ENCODE measurements at places on chromosomes 11 and 22. TPM values are rescaled to one million over a fixed set of nuclear protein-coding genes. Genes with fewer than 3 reads are reported as not detected.

GRCh38 chr11:86620891-86621521 lies 51.4 kb downstream of the ME3 start:
- no peak for DNase-seq

Gene OR52I2
- total RNA-seq, result not detected

GRCh38 chr11:1336836-1337646 lies 27.6 kb upstream of the TOLLIP start:
- peak; percentile 56 for DNase-seq

Gene ANO1
- not detected for total RNA-seq

Gene TTC36
- 1.8 TPM for total RNA-seq

DNA sequence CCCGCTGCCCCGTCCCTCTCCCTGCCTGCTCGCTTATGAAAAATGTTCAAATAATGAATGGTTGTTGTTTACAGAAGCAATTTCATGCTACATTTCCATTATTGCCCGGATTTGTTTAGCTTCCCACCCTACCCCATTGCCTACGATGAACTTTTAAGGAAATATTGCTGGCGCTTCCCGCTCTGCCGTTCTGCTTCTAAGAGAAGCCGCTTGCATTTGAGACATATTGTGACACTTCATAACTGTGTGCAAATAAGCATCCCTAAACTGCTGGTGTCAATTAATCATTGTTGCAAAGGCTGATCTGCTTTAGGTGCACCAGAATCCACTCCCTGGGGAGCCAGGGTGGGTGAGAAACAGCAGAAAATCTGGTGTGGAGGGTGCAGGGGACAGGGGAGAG lies 52.3 kb upstream of the LMO1 start:
- no peak for DNase-seq

DNA sequence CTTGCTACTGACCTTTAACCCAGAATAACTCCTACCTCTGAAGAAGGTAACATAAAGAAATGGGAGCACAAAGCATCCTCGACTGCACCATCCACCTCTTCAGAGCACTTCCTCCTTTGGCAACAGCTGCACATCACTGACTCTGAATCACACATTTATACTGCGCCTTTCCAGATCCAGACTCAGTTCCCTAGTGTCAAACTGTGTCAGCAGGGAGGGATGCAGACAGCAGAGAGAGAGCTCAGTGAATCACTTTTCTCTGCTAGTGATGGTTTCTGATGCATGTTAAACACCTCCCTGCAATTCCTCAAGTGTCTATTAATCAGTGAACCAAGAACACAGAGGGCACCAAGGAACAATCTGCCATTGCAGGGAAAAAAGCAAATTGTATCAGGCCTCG lies 118.9 kb downstream of the PLEKHA7 start:
- no peak for DNase-seq

Gene SLC22A8
- not detected for total RNA-seq

Gene TMEM126B
- total RNA-seq, result 53.8 TPM

Gene TP53AIP1
- total RNA-seq, result not detected

Gene TCN1
- total RNA-seq, result 3.4 TPM

Gene HTR3B
- total RNA-seq, result not detected

- DNase-seq, result no peak
Measured at GRCh38 chr11:77353131-77353530, 51.6 kb upstream of the GDPD4 start.

DNA sequence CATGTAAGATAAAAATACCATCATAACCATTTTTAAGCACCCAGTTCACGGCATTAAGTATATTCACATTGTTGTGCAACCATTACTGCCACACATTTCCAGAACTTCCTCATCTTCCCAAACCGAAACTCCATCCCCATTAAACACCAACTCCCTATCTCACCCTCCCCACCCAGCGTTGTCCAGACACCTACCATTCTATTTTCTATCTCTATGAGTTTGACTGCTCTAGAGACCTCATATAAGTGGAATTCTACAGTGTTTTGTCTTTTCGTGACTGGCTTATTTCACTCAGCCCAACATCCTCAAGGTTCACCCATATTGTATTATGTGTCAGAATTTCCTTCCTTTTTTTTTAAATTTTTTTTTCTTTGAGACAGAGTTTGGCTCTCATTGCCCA lies 45.2 kb downstream of the PPFIA1 start:
- no peak for DNase-seq

DNA sequence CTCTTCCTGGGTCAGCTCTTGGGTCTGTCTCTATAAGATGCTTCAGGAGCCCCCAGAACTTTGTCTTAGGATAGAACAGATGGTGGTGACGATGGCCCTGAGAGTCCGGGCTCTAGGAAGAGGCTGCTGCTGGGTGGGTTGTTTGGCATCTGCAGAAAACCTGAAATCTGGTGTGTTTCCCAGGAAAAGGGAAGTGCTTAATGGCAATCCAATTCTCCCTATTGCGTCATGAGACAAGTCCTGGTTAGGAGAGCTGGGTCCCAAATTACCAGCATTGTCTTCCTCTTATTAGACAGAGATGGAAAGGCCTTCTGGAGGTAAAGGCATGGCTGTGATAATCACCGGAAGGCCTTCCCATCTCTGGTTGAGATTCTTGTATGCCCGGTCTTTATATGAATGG lies 48.9 kb upstream of the GRAMD1B start:
- DNase-seq, result no peak

DNA sequence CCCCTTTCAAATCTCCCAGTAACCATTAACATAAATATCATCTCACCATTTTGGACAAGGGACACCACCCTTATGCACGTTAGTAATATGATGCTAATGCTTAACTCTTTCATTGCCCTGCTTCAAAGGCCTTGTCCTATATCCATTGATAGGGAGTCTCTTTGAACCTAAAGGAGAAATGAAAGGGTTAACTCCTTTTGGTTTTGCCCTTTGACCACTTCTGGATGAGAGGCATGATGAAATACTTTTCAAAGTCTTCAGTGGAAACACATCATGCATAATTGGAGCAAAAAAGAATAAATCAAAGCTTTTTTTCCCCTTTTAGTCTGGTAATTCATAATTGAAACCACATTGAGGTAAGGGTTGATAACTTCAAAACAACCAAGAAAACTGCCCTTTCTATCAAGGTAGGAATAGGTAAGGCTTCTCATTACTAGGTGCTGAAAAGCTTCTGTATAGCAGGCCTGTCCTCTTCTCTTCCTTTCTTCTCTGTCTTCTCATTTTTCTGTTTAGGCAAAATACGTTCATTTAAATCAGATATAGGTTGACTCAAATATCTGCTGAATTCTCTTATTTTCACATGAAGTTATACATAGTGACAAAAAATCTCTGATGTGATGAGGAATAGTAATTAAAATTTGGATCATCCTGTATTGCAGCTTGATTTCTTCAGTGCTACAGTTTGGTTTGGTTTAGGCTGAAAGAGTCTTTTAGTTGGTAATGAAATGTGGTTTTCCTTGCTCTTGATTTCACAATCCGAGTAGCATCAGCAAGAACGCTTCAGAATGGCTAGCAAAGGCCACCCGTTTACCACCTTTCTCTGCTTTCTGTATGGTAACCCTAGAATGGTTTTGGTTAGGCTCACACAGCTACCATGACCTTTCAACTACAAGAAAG lies 94.8 kb downstream of the EXT2 start:
- DNase-seq, result no peak

Gene OR8D4
- not detected for total RNA-seq

GRCh38 chr22:17366830-17367229 lies 2.4 kb upstream of the CECR2 start:
- DNase-seq, result no peak

- DNase-seq, result no peak
Measured at GRCh38 chr11:39205236-39205995, 2254.0 kb downstream of the LRRC4C start.

Gene CPT1B
- total RNA-seq, result 64.8 TPM

GRCh38 chr11:86719781-86720463 lies 47.5 kb upstream of the ME3 start:
- DNase-seq, result no peak

DNA sequence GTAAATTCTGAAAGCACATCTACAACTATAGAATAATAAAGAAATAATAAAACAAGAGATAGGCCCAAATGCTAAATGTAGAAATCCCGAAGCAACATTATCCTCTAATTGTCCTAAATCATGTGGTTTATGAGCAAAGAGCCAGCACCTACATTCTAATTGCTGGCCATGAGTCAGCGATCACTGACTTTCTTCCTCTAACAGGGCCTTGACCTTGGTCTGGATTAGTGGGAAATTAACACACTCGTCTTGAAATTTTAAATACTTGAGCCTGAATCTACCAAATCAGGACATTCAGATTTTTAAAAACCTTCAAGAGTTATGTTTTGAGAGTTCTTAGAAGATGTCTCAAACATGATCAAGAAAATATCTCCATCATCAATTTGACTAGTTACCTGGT lies 727.6 kb downstream of the METTL15 start:
- DNase-seq, result no peak

GRCh38 chr11:76408171-76408965 lies 27.2 kb downstream of the GVQW3 start:
- DNase-seq, result no peak

- no peak for DNase-seq
Measured at GRCh38 chr11:118645066-118645715, 34.3 kb downstream of the TREH start.

DNA sequence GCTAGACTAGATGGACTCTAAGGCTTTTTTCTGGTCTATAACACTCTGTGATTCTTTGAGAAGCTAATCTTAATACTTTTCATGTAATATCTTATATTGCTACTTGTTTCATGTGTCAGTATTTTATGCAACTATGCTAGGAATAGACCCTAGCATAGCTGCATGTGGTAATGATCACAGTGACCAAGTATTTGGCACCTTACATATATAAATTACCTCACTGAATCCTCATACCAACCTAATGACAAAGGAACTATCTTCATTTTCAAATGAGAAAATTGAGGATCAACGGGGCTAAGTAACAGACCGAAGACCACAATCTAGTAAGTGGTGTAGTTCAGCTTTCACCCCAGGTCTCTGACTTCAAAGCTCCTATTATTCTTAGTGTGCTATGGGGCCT lies 327.3 kb upstream of the PITPNB start:
- no peak for DNase-seq

All from naive thymus-derived CD4-positive, alpha-beta T cell (primary cell).